Urinary bladder (tissue), 4 donors: ENCODE measurements at places on chromosomes 6 and 20. TPM values are rescaled to one million over a fixed set of nuclear protein-coding genes. Genes with fewer than 3 reads are reported as not detected.

DNA sequence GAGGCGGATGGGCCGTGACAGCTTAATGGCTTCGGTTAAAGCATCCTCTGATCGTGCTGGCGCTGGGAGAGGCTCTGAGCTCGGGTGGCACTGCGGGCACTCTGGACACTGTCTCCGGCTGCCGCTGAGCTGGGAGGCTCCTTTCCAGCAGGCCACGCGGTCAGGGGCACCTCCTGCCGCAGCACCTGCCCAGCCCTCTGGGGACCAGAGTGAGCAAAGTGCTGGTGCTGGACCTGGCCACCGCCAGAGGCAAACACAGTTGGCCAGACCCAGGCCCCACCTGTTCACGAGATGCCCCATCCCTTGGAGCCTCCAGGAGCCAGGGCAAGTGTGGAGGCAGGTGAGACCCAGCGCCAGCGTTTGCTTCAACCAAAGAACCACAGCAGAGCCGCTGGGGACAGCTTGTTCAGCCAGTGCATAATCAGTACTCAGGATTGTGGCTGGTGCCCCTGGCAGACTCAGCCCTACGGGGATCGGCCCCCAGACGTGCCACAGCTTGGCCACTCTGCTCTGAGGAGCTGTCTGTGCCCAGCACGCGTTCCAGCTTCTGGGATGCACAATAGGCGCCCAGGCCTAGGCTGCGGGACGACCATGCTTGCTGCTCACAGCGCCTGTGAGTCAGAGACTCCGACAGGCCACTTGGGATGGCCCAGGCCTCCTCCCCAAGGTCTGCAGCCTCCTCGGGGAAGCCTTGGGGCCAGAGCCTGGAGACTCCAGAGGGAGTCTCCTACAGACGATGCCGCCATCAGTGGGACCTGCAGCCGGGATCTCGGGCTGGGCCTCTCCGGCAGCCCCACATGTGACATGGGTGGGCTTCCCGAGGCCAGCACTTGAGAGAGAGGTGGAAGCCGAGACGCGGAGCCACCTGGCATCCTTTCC is 38.2 kb upstream of the SLCO4A1 start:
- no peak for DNase-seq

DNA sequence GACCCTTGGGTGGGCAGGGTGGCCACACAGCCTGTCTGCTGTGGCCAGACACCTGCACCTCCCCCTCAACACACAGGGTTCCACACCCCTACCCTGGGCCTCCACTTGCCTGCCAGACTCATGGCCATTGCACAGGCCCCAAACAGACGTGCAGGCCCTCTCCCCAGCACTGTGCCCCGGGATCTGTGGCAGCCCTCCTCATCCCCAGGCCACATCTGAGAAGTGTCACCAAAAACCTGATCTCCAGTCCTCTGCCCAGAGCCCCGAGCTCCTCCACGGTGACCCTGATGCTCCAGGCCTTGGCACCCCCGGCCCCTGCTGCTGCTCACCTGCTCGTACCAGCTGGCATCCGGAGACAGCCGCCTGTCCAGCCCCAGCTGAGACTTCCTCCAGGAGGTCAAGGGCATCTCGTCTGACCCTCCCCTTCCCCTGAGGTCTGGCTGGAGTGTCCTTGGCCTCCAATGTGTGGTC is 160.1 kb downstream of the DLL1 start:
- no peak for DNase-seq

GRCh38 chr6:66238851-66239250 is 531.8 kb upstream of the EYS start:
- no peak for DNase-seq

DNA sequence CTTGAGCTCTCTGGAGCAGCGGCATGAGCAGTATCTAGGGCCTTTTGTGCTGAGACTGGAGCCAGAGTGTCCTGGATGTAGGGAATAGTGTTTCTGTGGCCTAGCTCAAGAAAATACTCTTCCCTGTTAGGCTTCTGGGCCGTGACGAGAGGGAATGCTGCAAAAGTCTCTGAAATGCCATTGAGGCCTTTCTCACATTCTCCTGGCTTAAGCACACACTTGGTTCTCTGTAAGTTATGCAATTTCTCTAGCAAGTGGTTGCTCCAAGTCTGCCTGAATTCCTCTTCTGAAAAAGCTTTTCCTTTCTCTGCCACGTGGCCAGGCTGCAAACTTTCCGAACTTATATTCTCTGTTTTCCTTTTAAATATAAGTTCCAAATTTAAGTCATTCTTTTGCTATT is 744.4 kb downstream of the GRIK2 start:
- no peak for DNase-seq

- no peak for DNase-seq
These were observed 13.4 kb downstream of the DCBLD1 start for GRCh38 chr6:117495869-117496268.

DNA sequence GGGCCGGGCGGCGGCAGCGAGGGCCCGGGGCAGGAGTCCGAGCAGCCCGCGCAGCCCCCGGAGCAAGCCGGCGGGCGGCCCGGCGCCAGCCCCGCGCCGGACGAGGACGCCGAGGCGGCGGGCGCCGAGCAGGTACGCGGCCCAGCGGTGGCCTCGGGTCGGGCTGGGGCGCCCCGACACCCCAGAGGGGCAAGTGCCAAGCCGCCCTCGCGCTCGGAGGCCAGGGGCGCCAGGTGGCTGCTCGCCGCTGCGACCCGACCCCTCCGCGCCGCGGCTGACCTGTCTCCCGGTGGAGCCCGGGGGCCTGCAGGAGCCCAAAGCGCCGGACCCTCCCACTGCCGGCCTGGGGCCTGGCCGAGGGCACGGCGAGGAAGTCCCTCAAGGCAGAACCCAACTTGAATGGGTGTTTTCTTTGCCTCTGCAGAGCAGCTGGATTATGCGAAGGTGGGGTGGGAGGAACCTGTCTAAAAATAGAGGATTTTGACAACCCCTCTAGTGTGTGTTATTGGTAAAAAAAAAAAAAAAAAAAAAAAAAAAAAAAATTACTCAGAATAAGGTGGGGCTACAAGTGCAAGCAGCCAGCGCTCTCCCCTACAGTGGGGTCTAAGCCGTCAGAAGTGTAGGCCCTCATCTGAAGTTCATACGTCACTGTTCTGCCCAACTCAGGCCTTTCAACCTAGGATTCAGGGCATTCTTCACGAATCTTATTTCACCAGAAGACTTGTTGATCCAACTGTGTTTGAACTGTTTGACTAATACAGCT is 609 bp downstream of the OGFRL1 start:
- no peak for DNase-seq

DNA sequence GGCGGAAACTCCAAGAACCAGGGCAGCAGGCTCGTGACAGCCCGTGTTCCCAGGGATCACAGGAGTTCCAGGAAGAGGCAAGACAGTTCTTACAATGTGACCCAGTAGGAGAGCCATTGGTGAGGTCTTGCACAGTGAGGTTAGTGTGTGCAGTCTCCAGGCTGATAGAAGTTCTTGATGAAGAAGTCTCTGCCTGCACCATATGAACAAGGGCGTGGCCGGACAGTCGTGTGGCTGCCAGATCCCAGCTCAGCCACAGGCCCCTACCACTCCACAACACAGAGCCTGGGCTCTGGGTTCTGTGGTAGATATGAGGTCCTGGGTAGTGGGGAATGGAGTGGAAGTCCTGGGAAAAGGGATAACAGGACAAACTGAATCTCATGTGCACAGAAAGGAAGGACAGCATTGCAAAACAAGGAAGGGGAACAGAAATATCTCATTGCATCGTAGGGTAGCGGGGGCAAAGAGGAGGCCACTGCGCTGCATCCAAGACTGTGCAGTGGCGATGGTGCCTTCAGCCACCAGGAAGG is 65.2 kb downstream of the STX11 start:
- no peak for DNase-seq

DNA sequence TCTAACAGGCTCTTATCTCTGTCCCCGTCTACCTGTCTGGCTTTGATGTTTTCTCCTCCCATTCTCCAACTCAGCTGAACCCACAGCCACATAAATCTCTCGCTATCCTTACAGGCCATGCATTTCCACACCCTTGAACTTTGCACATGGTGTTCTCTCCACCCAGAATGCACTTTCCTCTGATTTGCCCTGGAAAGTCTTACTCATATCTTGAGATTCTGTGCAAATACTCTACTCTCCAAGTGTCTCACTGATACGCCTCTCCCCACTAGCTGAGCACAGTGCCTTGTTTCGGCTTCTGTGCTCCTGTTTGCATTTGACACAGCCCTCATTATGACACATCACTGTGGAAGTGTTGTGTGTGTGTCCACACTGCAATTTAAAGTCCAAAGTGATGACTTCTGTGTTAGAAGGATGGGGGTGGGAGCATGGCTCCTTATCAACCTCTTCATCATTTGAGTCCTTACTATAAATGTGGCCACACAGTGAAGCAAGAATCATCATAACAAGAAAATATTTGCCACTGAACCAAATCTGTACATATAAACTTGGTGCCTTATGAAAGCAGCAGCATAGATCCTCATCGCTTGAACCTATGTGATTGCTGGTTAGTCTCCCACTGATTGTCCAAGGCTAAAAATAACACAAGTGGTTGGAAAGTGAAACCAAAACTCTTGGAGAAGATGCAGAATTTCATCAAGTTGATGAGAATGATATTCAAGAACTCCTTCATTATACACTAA is 5.5 kb upstream of the PRELID3B start:
- DNase-seq = peak; percentile 36

- no peak for DNase-seq
These were observed 111.6 kb downstream of the TBC1D32 start for GRCh38 chr6:121222656-121223055.

DNA sequence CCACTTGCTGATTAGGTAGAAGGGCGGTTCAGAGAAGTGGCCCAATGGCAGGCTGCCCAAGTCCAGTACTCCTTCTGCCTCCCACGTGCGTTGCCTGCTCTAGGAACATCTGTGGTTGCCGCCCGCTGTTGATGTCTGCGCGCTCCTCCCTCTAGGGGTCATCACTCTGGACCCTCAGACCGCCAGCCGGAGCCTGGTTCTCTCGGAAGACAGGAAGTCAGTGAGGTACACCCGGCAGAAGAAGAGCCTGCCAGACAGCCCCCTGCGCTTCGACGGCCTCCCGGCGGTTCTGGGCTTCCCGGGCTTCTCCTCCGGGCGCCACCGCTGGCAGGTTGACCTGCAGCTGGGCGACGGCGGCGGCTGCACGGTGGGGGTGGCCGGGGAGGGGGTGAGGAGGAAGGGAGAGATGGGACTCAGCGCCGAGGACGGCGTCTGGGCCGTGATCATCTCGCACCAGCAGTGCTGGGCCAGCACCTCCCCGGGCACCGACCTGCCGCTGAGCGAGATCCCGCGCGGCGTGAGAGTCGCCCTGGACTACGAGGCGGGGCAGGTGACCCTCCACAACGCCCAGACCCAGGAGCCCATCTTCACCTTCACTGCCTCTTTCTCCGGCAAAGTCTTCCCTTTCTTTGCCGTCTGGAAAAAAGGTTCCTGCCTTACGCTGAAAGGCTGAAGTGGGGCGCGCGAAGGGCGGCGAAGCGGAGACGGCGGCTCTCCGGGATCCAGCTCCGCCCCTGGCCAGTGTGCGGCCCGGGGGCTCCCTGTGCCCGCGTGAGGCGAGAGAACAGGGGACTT is 8.5 kb downstream of the TRIM15 start:
- DNase-seq = no peak

DNA sequence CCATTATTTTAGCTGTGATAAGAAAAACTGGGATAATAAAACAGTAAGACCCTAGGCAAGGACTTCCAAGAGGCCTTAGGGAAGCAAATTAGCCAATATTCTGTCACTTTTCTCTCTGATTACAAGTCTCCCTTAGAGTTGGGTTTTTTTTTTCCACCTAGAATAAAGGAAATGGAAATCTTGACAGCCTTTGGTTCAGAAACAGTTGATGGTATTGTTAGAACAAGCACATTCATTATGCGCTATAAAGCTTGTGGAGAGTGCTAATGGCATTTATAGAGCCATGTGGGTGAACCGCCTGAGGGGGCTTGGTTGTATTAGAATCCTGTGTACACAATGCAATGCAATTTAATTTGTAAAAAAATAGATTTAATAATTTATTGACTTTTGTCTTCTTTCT is 88.9 kb upstream of the OGFRL1 start:
- DNase-seq = no peak

DNA sequence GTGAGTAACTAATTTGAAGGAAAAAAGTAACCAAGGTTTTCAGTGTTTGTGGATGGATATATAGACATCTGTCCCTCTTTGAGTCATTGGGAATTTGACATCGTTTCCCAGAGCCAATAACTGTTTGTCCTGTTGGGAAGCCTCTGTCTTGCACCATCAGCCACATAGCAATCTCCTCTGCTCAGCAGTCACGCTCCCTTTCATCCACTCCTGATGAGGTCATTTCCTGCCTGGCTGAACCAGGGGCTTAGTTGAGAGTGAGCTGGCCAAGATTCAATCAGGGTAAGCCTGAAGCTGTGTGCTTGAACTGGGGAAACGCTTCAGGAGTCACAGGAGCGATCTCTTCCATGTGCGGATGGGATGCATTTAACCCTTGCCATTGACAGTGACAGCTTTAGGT is 121.5 kb upstream of the FOXQ1 start:
- no peak for DNase-seq

DNA sequence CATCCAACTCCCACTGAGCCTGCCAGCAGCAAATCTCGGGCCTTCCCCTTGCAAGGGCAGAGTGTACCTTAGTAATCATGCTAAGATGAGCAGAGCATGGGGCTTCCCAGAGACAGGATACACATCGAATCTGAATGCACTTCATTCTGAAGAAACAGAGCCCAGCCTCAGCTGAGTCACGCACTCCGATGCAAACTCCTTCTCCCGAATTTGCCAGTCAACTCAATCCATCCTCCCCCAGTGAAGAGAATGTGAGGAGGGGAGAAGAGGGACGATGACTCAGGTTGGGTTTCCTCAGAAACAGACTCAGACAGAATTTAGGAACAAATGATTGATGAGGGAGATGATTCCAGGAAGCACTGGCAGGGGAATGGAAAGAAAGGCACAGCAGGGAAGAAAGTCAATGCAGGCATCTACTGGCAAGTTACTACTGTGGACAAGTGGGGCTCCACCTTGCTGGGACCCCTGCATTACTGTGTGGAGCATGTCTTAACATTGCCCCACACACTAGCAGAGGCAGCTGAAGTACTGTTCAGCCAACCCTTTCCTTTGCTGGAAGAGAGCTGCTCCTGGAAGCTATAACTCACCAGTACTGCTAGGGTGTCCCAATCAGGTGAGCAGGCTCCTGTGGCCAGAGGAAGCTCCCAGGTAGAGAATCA is 251.6 kb downstream of the ADGB start:
- DNase-seq = no peak

- DNase-seq = no peak
These were observed 35.8 kb downstream of the PHIP start for GRCh38 chr6:79042088-79042798.

GRCh38 chr6:80489911-80490635 is 383.6 kb downstream of the BCKDHB start:
- DNase-seq = no peak

- no peak for DNase-seq
These were observed 84.4 kb downstream of the EYA2 start for GRCh38 chr20:46978951-46979491.

Gene PACRG
- total RNA-seq = 5.6 TPM

Gene MRAP2
- 5.6 TPM for total RNA-seq

Gene ENPP1
- total RNA-seq = 45.3 TPM

Gene LRRN4
- 0.58 TPM for total RNA-seq

Gene TSHZ2
- total RNA-seq = 35.0 TPM

Gene KAT14
- total RNA-seq = 13.0 TPM
